ENCODE measurements at places on chromosomes 3 and 15.

DNA sequence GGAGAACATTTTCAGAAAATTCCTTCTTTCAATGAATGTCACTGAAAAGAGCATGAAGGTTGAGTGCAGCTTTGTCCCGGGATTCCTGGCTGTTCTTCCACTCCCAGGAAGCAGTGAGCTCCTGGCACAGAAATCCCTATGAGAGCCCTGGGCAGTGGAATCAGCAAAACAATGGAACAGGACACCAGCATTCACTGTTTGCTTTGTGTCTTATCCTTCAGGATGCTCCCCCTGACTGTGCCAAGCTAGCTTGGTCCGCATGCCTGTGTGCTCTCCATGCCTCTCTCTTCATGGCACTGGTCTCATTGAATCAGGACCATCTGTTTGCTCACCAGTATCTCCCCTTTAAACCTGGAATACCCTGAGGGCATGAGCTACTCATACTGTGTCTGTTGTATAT lies 102.0 kb upstream of the GADL1 start:
- DNase-seq = no peak

DNA sequence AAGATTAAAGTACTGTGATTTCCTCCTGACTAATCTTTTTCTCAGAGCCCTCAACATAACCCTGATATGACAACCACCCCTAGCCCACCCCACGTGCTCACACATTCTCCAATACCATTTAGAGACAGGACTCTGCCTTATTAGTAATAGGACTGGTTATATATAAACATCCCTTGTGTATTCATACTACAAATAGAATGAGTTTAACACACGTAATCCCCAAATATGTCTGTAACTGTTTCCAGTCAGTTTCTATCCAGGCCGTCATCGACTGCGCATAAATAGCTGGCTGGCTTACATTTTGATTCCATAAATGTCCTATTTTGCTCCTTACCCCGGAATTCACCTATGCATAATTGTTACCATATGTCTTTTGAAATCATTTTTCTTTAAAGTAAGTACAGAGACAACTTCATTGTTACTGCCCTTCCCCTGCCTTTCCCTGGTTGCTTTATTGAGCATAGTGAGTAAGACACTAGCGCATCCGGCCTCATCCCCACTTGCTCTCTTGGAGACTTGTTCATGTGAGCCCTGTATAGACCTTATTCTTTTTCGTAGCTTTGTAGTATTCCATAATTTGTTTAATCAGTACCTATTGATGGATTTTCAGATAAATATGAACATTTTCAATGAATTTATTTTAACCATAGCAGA lies 3.5 kb upstream of the P2RY14 start:
- peak; percentile 80 for DNase-seq

GRCh38 chr15:87816811-87817210 lies 439.7 kb downstream of the NTRK3 start:
- DNase-seq = peak; percentile 23

- DNase-seq = no peak
Measured at GRCh38 chr3:28008235-28008634, 233.2 kb upstream of the CMC1 start.

DNA sequence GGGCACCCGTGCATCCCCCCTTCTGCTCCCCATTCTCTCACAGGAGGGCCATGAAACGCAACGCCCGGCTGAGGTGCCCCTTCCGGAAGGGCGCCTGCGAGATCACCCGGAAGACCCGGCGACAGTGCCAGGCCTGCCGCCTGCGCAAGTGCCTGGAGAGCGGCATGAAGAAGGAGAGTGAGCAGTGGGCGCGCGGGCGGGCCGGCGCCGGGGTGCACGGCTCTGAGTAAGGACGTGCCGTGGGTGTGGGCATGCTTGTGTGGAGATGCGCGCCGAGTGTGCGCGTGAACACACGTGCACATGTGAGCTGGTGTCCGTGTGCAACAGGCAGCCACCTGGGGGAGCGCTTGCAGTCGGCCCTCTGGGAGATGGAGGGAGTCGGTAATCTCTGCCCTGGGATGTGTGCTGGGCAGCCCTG lies 28.1 kb downstream of the NR1I2 start:
- no peak for DNase-seq

- DNase-seq = no peak
Measured at GRCh38 chr15:68103603-68104002, 49.5 kb downstream of the PIAS1 start.

DNA sequence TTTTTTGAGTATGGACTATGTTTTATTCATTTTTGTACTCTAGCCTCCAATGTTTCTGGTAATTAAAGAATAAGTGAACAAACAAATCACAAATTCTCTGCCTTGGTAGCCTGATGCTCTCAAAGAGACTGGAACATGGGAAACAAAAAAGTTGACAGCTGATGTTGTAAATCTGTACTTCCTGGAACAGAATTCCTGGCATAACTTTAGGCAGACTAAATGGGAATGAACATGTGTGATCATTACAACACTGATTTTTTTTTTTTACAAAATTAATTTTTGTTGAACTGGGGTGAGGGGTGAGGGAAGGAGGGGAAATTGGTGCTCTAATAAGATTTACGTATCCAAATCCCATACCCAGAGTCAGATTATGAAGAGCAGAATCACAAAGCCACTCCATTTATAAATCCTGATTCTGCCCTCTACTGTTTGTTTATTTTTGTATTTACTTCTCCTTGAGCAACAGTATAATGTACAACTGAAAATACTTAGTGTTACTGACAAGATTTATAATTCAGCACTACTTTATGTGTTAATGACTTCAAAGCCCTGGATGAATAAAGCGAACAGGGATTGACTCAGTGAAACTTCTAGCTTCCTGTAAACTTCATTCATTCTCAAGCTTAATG lies 165.0 kb downstream of the FRMD5 start:
- no peak for DNase-seq

DNA sequence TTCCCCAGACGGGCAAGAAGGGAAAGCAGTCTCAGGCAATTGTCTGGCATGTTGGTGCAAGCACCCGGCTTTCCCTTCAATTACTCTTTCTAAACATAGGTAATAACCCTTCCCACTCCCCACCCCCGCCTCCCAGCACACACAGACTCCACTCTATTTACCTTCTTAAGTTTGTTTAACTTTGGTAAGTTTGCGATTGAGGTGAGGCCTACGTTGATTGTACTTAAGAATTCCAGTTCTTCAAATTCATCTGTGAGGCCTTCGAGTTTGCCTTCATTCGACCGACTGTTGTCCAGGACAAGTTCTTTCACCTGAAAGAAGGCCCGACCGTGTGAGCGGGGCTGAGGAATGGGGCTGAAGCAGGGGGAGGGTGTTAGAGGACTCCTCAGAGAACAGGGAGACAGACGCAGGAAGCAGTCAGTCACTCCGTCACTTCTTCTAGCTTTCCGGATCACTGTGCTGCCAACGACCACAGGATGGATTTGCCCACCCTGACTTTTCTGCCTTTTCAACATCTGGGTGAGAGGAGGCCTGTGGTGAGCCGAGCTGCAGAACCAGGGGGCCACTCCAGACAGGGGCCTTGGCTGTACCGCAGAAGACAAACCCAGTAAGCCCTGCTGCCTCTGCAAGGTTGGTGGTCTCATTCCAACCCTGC lies 33.0 kb downstream of the ANP32A start:
- no peak for DNase-seq

DNA sequence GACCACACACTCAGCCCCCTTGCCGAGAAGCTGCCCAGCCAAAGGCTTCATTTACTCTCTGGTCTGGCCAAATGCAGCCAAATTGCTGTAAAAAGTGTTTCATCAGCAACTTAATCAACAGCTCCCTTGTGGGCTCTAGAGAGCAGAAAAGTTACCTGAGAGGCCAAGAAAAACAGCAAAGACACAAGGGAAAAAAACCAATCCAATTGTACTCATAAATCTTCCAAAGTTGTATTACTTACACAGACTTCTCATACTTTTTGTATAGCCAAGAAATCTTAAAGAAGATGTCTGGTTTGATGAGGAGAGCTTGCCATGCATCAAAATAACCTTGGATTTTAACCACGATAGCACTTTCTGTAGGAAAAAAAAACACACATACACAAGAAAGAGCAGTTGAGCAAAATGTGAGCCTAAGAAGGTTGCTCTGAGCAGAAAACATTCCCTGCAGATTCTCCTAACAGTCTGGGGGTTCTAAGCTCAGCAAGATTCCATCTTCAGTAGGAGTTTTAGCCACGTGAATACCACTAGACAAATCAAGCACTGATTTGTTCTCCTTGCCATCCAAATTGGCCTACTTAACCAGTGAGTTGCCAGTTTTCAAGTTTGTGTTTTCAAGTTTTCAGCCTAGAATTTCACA lies 120.0 kb downstream of the CYP19A1 start:
- peak; percentile 68 for DNase-seq

GRCh38 chr3:25455441-25456132 lies 27.5 kb downstream of the RARB start:
- no peak for DNase-seq

GRCh38 chr3:143445118-143445517 lies 325.5 kb downstream of the CHST2 start:
- DNase-seq = no peak

DNA sequence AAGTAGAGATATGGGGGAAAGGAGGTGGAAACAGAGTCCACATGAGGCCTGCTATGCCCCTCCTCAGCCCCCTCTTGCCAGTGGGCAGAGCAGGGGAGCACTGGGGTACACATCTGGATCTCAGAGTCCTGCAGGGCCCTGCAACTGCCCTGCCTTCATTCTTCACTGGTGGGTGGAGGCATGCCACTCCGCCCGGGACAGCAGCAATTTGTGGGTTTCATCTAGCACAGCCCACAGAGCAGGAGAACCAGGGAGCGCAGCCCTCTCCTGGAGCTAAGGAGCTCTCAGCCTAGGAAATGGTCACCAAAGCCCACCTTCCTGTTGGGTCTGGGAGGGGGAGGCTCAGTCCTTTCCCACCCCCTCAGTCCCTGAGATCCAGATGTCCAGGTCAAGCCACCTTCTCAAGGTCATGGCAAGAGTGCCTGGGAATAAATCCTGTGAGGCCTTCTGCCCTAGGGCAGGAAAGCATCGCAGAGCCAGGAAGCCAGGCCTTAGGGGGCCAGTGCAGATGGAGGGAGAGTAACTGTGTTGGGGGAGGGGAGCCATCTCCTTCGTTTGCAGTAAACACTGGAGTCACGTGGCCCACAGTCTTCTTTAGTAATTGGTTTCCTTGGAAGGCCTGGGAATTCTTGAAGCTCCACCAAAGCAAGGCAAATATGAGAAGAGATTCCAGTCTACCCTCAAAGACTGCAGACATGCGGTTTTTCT lies 31.0 kb downstream of the ANP32A start:
- DNase-seq = peak; percentile 73

All from fibroblast of skin of left biceps (primary cell).